ENCODE measurements at places on chromosomes 6 and 20.
A peak's percentile ranks its signal among the peaks of the same experiment; 100 is the strongest.

DNA sequence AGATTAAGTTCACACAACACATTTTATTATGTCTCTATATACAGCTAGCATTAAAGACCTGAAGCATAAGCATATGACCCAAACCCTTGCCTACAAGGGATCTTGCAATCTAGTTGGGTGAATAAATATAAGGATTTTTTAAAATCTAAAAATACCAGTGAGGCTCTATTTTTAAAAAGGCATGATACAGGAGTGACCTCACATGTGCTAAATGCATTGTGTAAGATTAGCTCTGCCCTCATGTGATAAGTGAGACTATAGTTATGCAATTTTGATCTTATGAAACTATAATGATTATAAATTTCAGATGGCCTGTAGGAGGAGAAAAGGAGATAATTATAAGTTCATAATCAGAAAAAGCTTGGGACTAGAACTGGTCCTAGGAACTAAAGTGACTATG, 451.0 kb upstream of the MAN1A1 start:
- no peak for DNase-seq

DNA sequence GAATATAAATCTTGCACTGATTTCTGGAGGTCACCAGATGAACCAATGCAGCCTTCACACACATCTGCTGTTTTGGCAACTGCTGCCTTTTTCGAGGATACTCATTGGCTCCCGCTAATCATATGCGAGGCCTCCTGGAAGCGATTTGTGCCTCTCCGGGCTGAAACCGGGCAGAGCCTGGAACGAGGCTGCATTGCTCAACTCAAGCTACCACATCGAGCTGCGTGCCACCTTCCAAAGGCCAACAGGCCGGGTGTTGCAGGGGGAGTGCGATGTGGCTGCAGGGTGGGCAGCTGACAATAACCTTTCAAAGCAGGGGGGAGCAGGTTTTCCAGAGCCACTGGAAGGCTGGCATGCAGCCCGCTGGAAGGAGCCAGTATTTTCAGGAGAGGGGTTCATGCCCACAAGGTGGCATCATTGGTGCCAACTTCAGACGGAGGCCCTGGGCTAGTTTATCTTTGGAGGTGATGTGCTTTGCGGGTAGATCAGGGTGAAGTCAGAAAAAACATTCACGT, 122.6 kb upstream of the IFNGR1 start:
- DNase-seq = peak; percentile 37

GRCh38 chr6:84137051-84137375, 90.4 kb downstream of the CEP162 start:
- no peak for DNase-seq

DNA sequence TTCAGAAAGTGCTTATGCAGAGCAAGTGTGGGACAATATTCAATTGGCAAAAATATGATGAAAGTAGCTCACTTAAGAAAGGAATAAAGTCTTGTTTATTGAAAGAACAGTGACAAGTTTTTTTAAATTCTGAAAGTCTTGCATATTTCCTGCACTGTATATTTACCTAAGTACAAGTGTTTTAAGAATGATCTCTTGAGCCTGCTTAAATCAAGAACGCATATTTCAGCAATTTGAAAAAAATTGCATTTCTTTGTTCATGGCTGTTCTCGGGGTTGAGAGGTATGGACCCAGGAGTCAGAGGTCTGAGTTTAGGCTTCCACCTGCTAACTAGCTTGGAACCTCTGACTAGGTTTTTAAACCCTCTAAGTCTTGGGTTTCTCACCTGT, 27.4 kb downstream of the SLC22A3 start:
- DNase-seq = no peak

DNA sequence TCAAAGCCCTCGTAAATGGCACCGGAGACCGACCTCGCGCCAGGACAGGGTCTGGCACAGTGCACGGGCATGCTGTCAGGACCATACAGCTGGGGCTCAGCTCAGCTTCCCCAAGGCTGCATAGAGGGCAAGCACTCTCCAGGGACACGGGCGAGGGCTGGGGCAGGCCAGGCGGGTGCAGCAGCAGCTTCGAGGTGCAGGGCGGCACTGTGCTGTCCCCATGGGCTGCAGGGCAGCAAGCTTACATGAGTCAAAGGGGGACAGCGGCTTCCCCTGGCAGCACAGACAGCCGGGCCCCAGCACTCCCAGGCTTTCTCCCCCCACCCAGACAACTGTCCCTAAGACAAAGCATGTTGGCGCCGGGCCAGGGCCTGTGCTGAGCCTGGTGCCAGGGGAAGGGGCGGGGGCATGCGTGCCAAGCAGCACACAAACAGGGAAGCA, 25.7 kb downstream of the PSMG4 start:
- DNase-seq = no peak

DNA sequence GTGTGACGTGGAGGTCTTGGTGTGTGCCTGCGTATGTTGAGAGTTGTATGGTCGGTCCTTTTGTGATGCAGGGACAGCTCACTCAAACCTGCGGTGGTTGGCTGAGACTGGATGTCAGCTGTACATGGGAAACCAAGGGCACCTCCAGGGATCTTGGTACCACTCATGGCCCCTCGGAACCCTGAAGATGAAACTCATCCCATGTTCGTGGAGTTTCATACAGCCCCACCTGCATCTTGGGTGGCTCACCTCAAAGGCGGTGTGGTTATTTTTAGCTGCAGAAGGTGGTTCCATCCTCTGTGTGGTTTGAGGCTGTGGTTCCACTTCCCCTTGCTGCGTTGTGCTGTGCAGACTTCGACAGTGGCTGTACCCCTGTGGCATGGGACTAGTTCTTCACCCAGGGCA, 52.6 kb upstream of the SLC22A1 start:
- DNase-seq = no peak

GRCh38 chr20:49229381-49229780, 10.2 kb downstream of the DDX27 start:
- DNase-seq = no peak

DNA sequence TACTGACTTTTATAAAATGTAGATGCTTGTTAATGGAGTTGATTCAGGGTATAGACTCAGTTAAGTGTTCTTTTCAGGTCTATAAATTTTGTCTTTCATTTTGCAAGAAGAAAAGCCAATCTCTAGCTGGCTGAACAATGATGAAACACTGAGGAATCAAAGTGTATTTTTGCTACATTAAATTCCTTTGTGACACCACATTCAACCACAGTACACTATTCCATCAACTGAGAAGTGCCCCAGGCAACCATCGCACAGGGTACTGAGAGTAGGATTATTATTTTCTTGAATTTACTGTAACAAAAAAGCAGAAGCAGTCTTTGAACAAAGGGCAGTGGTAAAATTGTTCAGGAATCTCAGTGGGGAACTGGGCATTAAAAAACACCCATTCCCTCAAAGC, 83.6 kb downstream of the PREP start:
- no peak for DNase-seq

GRCh38 chr6:167841981-167842380, 15.3 kb downstream of the AFDN start:
- DNase-seq = no peak

DNA sequence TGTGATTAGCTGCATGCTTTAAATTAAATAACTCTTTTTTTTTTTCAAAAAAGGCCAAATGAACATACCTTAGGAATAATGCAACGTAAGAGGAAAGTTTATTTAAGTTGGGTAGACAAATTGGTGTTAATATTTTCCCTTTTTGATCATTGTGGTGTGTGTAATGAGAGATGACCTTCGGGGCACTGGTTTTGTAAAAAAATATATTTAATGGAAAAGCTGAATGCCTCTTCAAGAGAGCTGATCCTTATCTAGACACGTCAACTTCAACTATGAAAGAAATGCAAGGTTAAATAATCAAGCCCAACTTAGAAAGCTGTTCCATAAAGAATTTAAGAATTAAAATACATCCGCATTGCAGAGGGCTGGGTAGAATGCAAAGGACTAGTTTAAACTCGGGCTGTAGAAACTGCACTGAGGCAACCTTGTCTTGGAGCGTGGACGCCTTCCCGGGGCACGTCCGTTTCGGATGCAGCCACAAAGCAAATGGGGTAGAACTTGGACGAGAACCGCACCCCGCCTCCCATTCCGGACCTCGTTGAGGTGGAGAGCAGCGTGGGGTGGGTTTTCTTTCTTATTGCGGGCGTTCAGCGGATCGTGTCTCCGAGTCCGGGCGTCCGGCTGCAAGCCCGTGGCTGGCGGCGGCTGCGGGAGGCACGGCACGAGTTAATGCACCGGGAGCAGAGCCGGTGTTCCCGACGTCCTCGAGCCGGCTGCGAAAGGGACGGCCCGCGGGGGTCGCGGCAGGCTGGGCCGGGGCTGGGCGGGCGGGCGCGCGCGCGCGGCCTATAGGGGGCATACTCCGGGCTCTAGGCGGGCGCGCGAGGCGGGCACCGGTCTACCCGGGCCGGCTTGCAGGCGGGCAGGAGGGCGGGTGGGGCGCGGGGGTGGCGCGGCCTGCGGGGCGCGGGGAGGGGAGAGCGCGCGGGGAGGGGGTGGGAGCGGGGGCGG, 1.9 kb downstream of the JARID2 start:
- DNase-seq = peak; percentile 64

- no peak for DNase-seq
Observed at GRCh38 chr20:54497931-54498718, 22.7 kb downstream of the DOK5 start.

GRCh38 chr6:167794161-167795157, 32.3 kb upstream of the AFDN start:
- no peak for DNase-seq

DNA sequence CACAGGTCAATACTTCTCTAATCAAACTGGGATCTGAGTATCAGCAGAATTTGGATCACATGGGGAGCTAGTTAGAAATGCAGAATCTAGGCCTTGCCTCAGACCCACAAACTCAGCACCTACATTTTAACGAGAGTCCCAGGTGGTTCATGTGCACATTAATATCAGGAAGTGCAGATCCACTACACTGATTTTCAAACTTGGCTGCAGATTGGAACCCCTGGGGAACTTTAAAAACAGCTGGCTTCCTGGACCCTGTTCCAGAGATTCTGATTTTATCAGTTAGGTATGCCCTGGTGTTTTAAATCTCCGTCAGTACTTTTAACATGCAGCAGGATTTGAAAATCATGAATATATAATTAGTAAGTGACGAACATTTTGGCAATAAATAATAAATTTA, 1.9 kb upstream of the CST8 start:
- DNase-seq = no peak

DNA sequence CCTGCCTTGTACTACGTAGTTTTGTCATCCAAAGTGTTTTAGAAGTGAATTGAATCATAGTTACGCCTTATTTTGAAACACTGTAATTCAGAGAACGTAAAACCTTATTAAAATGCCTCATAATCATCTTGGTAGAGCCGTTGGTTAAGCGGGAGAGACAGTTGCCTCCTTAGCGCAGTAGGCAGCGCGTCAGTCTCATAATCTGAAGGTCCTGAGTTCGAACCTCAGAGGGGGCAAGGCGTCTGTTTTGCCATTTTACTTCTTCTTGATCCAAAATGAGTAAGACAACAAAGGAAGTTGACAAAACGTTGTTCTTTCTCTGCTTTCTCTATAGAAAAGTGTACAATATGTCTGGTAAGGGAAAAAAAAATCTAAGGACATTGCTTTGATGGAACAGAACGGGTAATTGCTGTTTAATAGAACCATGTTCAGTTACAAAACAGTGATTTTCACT, 20.7 kb upstream of the TRIM27 start:
- no peak for DNase-seq

GRCh38 chr20:12838261-12838866, 170.4 kb upstream of the SPTLC3 start:
- DNase-seq = no peak

GRCh38 chr6:5099537-5099936, 14.4 kb downstream of the PPP1R3G start:
- DNase-seq = peak; percentile 28

- no peak for DNase-seq
Observed at GRCh38 chr20:32466739-32467505, 108.8 kb downstream of the ASXL1 start.

DNA sequence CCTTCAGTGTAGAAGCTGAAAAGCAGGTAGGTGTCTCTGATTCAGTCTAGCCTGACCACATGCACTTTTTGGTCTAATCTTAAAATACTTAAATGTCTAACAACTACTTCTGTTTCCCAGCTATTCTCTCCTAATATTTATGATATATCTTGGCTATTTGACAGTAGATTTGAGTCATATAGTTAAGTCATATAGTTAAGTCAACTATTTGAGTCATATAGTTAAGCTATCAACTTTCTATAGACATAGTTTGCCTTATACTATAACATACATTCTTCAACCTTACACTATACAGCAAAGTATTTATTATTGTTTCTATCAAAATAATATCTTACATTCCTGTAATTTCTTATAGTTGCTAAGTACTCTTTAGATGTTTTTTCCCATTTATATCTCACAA, 110.9 kb downstream of the GMDS start:
- DNase-seq = no peak

GRCh38 chr20:46703435-46703834, 6.0 kb upstream of the SLC2A10 start:
- no peak for DNase-seq

DNA sequence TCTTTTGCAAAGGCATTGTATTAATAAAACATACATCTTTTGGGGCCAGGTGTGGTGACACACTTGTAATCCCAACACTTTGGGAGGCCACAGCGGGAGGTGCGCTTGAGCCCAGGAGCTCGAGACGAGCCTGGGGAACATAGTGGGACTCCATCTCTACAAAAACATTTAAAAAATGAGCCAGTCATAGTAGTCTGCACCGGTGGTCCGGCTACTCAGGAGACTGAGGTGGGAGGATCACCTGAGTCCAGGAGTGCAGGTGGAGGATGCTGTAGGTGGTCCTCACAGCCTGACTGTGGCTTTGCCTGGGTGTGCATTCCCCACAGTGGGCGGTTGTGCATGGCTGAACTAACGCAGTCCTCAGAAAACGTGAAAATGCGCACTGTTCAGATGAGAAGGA, 162.5 kb downstream of the DLL1 start:
- no peak for DNase-seq

DNA sequence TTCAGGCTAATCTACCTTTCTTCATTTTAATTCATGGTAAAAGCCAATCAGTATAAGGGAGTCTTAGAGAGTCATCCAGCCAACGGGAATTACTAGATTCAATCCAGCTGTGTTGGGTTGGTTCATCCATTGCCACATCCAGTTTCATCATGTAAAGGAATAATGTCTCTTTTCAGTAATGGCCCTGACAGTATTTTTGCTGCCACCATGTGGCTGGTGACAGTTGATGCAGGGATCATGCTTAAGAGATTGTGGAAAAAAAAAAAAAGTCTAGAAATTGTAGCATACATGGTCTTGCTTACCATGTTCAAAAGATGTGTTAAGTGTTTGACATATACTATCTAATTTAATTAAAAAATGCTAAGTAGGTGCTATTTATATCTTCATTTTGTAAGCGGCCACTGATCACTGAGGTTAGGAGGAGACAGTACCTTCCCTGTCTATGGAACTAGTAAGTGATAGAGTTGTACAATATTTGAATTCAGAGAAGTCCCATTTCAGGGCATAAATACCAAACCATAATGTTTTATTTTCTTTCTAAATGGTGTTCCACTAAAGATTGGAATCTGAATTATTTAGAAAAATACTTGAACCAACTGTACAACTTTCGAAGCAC, 135.9 kb downstream of the KHDRBS2 start:
- DNase-seq = peak; percentile 62

- DNase-seq = no peak
Observed at GRCh38 chr6:4931530-4932227, 72.2 kb downstream of the RPP40 start.
